CD4-positive, alpha-beta T cell treated with Interleukin-4 for 4 hours (primary cell): ENCODE measurements at places on chromosomes 5 and 9.

GRCh38 chr9:108441251-108441650 is 414.5 kb downstream of the ACTL7B start:
- no peak for DNase-seq

- no peak for DNase-seq
These were observed 16.9 kb upstream of the SNCAIP start for GRCh38 chr5:122295138-122295537.

GRCh38 chr9:13806714-13807113 is 507.2 kb downstream of the NFIB start:
- no peak for DNase-seq

- no peak for DNase-seq
These were observed 88.1 kb downstream of the FGF1 start for GRCh38 chr5:142597546-142598337.

GRCh38 chr5:106093134-106093533 is 1577.6 kb downstream of the EFNA5 start:
- no peak for DNase-seq
